ENCODE measurements at places on chromosomes 12 and 14. TPM values are rescaled to one million over a fixed set of nuclear protein-coding genes. Genes with fewer than 3 reads are reported as not detected.

DNA sequence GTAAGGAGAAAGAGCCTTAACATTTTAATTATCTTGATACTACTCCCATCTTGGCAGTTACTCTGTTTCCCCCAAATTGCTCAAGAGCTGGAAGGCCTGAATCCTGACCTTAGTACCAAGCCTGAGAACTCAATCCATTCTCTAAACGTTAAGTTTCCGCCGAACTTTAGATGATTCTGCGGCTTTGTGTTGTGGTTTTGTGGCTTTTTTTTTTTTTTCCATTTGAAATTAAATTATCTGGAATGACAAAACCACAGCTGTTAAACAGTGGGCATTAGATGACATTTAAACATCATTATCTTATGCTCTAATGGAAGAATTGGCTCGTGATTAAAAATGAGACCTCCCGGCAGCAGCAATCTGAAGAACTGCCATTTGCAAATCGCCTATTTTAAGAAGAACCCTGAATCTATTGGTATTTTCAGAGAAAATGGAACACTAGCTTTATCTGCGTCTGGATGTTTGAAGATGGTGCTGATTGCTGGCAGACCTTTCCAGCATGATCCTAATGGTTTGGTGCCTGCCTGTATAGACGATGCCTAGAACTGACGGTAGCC is 38.4 kb downstream of the TMEM132C start:
- no peak for DNase-seq

- peak; percentile 64 for DNase-seq
Measured at GRCh38 chr14:36070031-36070719, 106.3 kb downstream of the PTCSC3 start.

DNA sequence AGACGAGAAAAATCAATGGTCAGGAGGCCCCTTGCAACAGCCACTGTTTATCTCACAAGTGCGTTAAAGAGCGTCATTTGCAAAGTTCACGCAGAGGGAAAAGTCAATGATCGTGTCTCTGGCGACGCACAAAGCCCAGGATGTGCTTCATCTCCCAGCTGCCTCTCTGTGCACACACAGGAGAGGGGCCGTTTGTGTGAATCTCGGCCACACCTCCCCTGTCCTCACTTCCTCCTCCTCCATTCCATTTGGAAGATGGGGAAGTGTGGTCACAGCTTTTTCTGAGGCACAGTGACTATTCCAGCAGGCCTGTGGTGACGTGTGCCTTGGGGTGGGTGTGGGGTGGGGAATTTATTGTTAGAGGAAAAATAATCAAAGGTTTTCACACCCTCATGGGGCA is 90.4 kb downstream of the RBM19 start:
- DNase-seq, result no peak

GRCh38 chr12:103758310-103759089 is 82.5 kb downstream of the NT5DC3 start:
- no peak for DNase-seq

GRCh38 chr14:89921346-89921745 is 33.2 kb downstream of the EFCAB11 start:
- DNase-seq, result no peak

DNA sequence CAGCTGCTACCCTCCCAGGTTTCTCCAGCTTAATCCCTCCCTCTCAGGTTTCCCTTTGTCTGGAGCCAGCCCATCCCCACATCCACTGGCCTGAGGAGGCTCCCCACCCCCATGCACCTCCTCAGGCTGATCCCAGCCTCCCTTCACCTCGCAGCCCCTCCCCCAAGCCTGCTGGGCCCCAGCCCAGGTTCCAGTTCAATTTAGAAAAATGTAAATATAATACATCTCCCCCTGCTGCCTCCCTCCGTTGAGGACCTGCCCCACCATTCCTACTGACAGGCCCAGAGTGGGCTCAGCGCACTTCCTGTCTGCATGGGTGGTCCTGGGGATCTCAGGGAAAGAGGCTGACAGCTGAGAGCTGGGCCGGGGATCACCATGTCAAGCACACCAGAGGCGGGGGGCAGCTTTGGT is 155.8 kb downstream of the NTF3 start:
- DNase-seq, result no peak

GRCh38 chr12:126038434-126038833 is 973.2 kb downstream of the AACS start:
- no peak for DNase-seq

DNA sequence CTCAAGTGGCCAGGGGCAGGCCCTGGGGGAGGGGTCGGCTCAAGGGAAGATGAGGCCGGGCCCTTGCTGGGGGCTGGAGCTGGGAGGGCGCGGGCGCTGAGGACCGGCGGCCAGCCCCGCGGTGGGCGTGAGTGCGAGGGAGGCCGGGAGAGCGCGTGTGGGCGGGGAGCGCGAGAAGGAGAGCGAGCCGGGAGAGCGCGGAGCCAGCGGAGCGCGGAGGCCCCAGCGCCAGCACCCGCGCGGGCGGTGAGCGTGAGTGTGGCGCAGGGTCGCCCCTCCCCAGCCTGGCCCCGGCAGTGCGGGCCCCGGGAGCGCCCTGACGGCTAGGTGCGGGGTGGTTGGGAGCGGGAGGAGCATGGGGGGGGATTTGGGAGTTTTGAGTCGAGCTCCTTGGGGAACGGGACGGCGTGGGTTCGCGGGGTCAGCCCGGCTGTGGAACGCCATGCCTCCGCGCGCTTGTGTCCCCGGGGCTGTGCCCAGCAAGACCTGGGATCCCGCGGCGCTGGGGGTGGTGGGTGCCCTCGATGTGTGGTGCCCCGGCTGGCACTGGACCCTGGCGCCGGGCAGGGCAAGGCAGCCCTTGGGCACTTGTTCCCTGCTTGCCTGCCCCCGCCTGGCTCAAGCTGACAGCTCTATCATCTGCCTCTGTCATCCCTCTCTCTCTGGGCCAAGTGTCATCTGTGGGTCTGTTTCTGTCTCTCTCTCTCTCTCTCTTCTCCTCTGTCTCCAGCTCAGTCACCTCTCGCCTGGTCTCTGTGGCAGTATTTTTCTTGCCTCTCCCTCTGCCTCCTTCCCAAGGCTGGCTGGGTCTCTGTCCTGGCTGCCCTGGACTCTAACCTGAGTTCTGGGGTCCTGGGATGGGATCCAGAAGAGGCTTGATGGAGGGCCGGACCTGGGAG is at the start of gene LBHD2:
Gene LBHD2, plus strand, starts transcription at position 190 of the 899 bp plus-strand sequence. CDS start 1,803 bp downstream, outside the sequence.
- peak; percentile 36 for DNase-seq

The MYO1H gene
- polyA plus RNA-seq, result not detected

The HCFC2 gene
- 8.4 TPM for polyA plus RNA-seq

The GRIN2B gene
- polyA plus RNA-seq, result not detected

The GLIPR1 gene
- polyA plus RNA-seq, result 2.5 TPM

The TMCC3 gene
- polyA plus RNA-seq, result 8.6 TPM

The PLEKHA5 gene
- 13.2 TPM for polyA plus RNA-seq

The EEF1AKMT3 gene
- 7.1 TPM for polyA plus RNA-seq

The SLC35F4 gene
- not detected for polyA plus RNA-seq

Measured in small intestine (tissue), 16 donors.